ENCODE measurements at places on chromosomes 7 and 10.
A peak's percentile ranks its signal among the peaks of the same experiment; 100 is the strongest.

DNA sequence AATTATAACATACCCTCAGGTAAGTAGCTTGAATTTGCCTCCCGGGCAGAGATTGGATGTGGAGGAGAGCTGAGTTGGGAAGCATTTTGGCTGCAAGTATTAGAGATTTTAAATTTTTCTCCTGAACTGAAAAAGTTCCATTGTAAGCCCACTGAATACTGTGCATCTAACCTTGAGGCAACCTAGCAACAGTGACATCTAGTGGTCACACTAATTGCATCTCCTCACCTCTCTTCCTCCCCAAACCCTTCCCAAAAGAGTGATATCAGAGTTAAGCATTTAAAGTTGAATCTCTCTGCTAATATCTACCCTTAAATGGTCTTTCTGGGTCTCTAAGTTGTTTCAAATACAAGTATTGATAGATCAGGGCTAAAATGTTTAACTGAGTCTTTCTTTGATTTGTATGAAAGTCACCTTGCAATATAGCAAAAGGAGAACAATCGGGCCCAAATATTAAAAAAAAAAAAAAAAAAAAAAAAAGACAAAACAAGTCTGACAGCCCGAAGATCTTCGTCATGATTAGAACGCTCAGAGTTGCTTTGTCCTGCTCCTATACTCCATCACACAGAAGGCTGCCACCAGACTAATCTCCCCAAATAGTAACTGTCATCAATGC, 40.4 kb upstream of the DLX5 start:
- peak; percentile 54 for DNase-seq

DNA sequence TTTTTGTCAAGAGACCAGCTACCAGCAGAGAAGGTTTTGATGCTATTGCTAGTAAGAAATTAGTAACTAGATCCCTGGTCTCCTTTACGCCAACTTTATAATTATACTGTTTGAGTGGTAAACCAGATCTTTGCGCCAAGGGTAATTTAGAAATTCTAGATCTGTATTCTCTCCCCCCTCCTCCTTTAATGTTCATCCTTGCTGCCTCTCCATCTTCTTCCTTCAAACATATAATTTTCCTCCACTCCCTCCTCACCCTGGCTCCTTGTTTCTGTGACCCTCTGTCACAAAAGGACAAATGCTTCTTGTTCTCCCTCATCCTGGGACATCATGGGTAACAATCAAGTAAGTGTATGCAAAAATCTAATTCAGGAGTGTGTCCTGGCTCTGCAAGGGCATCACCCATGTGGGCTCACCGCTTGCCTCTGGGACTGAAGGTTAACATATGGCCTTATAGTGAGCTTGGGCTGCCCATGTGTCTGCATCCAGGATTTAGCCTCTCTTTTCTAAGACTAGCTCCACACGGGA, 121.2 kb downstream of the BAMBI start:
- peak; percentile 10 for DNase-seq

DNA sequence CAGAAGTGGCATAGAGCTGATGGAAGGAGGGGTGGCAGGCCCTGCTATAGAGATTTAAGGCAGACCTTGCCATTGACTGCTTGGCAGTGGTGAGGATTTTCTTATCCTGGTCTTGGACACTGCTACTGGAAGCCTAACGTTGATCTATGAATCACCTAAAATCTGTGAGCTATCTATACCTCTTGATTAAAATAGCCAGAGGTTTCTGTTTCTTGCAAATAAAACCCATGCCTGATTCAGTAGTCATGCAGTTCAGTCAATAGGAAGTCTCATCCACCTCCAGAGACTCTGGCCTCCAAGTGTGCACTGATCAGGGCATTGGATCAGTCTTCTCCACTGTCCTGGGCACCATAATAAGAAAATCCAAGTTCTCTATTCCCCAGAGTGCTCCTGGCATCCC, 286.5 kb downstream of the PTEN start:
- no peak for DNase-seq

DNA sequence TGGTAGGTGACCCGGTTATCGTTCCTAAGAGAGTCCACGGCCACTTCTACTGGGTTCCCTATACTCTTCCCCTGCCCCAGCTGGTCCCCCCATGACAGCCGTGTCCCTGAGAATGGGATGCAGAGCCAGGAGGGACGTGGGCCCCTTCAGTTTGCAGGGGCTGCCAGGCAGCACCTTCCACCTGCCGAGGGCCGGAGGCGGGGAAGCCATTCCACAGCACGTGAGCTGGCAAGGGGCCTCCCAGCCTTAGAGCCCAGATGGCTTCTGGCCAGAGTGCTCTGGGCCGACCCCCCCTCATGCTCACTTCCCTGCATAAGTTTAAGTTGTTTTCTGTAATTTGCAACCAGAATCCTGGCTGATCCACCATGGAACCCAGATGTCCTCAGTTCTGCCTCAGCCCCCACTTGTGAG, 39.0 kb downstream of the DIP2C start:
- DNase-seq: no peak

- DNase-seq: no peak
Measured at GRCh38 chr7:25151773-25152172, 26.7 kb upstream of the CYCS start.

DNA sequence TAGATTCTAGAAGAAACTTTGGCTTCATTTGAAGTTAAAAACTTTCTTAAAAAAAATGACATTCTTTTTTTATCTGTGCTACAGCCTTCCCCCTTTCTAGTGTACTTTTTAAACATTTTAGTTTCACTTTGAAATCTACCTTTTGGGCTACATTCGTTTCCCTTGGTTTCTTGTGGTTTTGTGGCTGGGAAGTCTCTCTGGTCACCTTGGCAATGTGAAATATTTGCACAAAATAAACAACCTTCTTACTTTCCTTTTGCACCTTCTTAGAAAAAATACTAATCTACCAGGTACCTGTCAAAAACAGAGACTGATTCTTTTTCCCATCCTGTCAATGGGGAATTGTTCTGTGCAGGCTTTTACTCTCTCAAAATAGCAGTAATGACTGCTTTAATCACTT, 350.2 kb downstream of the GATA3 start:
- no peak for DNase-seq

- DNase-seq: no peak
Measured at GRCh38 chr10:2280713-2281300, 543.5 kb upstream of the ADARB2 start.

GRCh38 chr7:74505471-74506324, 52.0 kb downstream of the GTF2IRD1 start:
- DNase-seq: no peak

- DNase-seq: no peak
Measured at GRCh38 chr7:78473021-78473420, 674.4 kb downstream of the PHTF2 start.

- DNase-seq: peak; percentile 64
Measured at GRCh38 chr10:133261726-133262325, 14.8 kb downstream of the ADAM8 start.

- no peak for DNase-seq
Measured at GRCh38 chr7:121244120-121244870, 84.5 kb upstream of the WNT16 start.

DNA sequence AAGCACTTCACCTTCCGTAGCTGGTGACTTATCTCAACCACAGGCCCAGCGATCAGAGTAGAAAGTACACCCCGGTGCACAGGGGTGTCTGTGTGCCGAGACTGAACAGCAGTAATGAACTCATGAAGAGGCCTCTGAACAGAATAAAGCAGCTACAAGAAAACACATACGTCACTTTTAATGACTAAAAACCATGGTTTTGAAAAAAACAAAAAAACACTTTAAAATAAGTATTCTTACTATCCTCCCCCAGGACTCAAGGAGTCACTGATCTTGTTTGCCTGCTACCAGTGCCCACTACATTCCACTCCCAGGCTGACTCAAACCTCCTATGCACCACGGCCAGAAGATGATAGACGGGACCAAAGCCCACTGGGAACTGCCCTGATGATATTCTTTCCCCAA, 53.8 kb downstream of the NCAPG2 start:
- no peak for DNase-seq

DNA sequence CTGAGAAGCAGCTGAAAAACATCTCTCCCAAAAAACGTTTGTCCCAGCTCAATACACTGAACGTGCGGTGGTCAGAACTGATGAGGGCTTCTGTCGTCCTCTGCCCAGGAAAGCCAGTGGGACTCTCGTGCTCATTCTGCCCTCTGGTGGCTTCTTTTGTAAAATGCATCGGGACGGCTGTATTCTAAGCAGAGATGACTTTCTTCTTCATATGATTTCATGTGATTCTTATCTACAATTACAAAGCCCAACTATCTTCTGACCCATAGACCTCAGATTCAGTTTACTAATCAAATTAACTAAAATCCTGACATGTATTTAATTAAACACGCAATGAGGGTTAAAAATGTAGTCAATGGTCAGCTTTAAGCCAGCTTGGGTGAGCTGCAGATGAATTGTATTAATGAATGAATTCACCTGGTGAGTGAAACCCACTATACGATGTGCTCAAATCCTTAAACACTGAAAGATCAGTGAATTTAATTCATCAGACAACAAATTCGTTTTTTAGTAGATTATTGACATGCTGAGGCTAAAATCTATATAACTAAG, 117.6 kb upstream of the FAM204A start:
- peak; percentile 22 for DNase-seq

GRCh38 chr7:99244939-99245338, 27.7 kb upstream of the MYH16 start:
- no peak for DNase-seq

- DNase-seq: no peak
Measured at GRCh38 chr7:55162476-55162875, 143.7 kb downstream of the EGFR start.

DNA sequence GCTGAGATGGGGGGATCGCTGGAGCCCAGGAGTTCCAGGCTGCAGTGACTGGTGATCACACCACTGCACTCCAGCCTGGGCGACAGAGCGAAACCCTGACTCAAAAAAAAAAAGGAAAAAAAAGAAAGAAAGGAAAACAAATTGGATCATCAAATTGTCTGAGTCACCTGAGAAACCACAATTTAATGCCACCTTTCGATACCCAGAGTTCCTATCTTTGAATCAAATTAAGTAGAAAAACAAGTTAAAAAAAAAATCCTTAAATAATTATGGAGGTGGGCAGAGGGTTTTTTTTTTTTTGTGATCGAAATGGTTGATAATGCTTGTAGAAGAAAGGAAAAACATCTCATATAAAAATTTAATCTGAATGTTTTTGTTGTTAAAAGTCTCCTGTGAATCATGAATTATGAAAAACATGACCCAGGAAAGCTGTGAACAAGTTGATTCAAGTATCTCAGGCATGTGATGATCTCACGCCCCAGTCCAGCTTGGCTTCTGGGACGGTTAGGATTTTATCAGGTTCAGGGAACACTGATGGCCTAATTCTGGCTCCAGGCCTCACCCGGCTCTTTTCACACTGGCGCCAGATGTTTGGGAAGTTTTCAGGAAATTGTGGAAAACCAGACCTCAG, 25.3 kb upstream of the CUX1 start:
- DNase-seq: no peak

GRCh38 chr10:3375505-3375904, 202.9 kb upstream of the PITRM1 start:
- no peak for DNase-seq

- no peak for DNase-seq
Measured at GRCh38 chr7:153457746-153458145, 594.5 kb upstream of the DPP6 start.

GRCh38 chr7:29328045-29328444, 133.5 kb downstream of the CHN2 start:
- peak; percentile 24 for DNase-seq

GRCh38 chr7:1670894-1671593, 967 bp downstream of the ELFN1 start:
- no peak for DNase-seq

DNA sequence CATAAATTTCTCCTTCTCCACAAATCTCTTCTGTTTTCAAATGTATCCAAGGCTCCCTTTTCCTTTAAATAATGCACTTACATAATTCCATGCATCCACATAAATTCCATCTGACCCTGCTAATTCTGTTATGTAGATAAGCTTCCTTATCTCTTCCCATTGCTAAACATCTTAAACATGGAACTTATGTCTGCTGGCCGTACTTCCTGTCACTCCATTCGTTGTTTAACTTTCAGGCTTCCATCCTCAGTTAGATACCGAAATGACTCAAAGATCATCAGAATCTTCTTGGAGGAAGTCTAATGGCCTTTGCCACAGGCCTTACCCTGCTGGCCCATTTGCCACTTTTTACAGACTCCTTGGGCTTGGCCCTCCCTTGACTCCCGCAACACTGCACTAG, 330.9 kb downstream of the GFRA1 start:
- no peak for DNase-seq

- no peak for DNase-seq
Measured at GRCh38 chr7:156460858-156461627, 179.5 kb upstream of the RNF32 start.

GRCh38 chr10:22573820-22574569, 140.4 kb downstream of the PIP4K2A start:
- no peak for DNase-seq

GRCh38 chr7:127628445-127628844, 10.5 kb upstream of the PAX4 start:
- no peak for DNase-seq

DNA sequence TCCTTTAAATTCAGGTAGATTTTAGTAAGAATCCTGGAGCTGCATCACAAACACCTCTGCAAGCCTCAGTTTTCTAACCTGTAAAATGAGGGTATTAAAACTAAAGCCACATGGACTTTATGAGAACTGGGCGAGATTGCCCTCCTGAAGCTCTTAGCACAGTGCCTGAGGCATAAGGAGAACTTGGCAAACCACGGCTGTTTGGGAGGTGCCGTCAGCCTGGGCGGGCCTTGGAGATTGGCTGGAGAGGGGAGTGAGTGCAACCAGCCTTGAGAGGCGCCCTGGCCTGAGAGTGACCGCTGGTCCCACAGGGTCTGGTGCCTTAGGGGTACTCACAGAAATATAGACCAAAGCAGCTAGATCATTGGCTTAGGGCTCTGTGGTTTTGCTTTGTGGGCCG, 5.4 kb upstream of the TNS3 start:
- no peak for DNase-seq

GRCh38 chr10:34205452-34205851, 609.6 kb downstream of the PARD3 start:
- DNase-seq: no peak

DNA sequence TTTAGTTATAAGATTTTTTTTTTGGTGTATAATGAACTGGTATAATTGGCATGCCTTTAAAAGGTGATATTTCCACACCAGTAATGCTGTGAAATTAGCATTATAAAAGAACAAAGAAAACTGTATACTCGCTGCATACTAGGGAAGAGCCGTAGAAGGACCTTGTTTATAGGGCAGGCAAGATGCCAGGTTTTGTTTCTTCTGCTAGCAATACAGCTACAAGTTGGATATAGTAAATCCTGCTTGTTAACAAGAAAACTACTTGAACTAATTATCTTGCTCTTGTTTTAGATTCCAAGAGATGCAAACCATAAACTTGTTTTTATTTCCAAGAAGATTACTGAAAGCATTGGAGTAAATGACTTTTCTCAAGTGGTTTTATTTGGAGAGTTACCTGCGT, 1.9 kb downstream of the DNAH11 start:
- peak; percentile 3 for DNase-seq

DNA sequence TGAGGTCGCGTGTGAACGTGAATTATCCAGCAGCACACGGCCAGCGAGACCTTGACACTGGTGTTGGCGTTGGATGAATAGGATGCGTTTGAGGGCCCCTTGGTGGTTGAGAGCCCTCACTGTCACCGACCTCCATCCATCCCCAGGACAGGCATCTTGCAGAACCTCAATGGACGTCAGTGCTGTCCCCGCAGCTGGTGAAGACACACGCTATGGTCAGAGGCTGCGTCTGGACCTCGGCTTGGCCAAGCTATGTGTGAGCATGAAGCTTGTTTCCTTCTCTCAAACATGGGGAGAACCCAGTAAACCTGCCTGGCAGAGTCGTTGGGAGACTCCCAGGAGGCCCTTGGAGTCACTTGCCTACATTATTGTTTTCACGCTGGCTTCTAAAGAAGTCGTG, 229.2 kb downstream of the ADARB2 start:
- DNase-seq: no peak

All from NCI-H2227 treated with DMSO at 0.1 percent for 48 hours (cell line).